Progenitor cell of endocrine pancreas (in vitro differentiated cells): ENCODE measurements at places on chromosomes 1 and 21. TPM values are rescaled to one million over a fixed set of nuclear protein-coding genes. Genes with fewer than 3 reads are reported as not detected.

DNA sequence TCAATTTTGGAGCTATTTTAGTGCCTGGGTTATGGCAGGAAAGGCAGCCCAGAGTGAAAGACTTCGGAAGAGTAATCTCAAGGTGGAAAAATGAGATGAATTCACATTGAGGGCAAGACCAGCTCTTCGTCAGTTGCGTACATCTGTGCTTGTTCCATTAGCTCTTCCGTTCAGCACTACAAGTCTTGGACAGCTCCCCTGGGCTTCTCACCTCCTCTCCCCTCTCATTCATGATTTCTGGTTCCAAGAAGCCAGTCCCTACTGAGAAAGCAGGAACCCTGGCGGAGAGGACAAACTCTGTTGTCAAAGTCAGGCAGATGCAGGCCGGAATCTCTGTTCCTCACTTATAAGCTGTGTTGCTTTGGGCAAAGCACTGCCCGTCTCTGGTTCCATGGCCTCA is 76.5 kb downstream of the ACTL8 start:
- peak; percentile 57 for DNase-seq

Gene RNU1-3
- 3,923 and 3,957 TPM in 2 replicates for total RNA-seq

- no peak for DNase-seq
Observed at GRCh38 chr1:111704776-111705175, 34.4 kb downstream of the INKA2 start.

DNA sequence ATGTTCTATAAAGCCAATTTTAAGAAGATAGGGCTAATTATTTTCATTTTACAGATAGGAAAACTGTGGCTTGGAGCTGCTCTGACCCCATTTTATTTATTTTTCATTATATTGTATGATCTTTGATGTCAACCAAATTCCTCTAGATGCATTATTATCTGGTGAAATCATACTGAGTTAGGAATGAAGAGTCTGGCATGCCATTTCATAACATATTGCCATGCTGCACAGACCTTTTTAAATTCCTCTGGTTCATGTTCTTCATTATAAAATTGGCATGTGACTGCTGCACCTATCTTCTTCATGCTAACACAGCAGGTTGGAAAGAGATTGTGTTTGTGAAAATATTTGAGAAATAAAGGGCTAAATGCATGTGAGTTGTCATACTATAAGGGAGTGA is 12.7 kb downstream of the PRRX1 start:
- no peak for DNase-seq

DNA sequence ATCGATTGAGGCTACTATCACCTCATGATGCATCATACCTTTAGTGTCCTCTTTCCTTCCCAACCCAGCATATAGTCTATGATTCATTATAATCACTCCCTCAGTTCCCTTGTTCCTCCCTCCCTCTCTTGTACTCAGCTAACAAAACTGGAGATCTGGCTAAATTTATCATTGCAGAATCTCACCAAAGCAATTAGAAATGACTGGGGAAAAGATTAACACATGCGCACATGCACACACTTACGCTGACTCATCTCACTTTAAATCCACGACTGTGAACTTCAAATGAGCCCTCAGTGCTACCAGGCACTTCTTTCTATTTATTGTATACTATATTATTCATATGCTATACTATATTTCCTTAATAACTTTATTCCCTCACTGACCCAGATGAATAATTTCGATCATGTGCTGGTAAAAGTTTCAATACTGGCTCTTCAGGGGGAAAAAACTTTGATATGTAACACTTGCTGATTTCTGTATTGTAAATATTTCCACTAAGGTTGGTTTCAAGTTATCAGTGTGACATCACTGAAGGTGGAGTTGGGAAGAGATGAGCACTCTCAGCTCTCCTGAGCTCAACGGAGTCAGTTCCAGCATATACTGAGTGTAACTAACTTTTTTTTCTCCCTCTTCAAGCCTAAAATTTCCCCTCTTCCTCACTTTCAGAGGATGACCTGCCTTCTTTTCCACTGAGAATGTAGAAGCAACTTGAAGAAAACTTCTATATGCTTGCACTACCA is 613.7 kb upstream of the B3GALT2 start:
- DNase-seq, result no peak

Gene RGS13
- not detected in 2 replicates for total RNA-seq

DNA sequence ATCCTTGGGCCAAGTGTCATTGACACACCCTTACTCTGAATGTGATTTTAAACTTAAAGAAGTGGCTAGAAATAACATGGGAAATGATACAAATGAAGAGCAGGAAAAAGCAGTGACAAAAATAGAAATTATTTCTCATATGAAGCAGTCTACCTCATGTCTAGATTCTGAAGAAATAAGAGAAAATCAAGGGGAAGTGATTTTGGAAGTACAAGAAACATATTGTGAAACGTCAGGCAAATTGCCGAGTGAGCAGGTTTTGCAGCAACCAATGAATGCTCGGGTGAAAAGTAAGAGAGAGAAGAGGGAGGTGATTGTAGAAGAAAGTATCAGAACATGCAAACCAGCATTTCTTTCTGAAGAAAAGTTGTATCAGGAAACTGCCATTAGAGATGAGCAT is 130.7 kb downstream of the MACF1 start:
- no peak for DNase-seq

Gene CCDC185
- not detected in 2 replicates for total RNA-seq

GRCh38 chr21:14836950-14837349 is 227.8 kb downstream of the NRIP1 start:
- DNase-seq, result no peak

DNA sequence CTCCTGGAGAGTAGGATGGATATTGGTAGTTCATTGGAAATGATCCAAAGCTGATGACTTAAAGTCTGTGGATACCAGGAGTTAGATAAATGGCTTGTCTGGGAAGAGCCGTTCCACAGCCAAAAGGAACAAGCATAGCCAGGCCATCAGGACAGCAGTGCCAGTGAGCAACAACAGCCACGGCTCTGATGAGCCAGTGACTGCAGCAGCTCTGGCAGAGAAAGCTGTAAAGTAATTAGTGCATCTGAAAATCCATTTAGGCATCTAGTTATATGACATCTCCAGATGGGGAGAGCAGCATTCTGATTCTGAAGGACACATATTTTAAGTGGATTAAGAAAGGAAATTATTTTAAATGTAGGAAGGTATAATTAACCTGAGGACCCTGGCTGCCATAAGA is 256.2 kb upstream of the PLXNA2 start:
- no peak for DNase-seq

Gene ZNF124
- 233 and 273 TPM in 2 replicates for total RNA-seq

GRCh38 chr1:84861516-84861915 is 31.5 kb downstream of the LPAR3 start:
- DNase-seq, result no peak

Gene CLCA1
- not detected in 2 replicates for total RNA-seq

GRCh38 chr21:44730951-44731579 is 19.7 kb upstream of the TSPEAR start:
- no peak for DNase-seq

GRCh38 chr1:53627666-53628065 is 111.3 kb downstream of the GLIS1 start:
- no peak for DNase-seq

DNA sequence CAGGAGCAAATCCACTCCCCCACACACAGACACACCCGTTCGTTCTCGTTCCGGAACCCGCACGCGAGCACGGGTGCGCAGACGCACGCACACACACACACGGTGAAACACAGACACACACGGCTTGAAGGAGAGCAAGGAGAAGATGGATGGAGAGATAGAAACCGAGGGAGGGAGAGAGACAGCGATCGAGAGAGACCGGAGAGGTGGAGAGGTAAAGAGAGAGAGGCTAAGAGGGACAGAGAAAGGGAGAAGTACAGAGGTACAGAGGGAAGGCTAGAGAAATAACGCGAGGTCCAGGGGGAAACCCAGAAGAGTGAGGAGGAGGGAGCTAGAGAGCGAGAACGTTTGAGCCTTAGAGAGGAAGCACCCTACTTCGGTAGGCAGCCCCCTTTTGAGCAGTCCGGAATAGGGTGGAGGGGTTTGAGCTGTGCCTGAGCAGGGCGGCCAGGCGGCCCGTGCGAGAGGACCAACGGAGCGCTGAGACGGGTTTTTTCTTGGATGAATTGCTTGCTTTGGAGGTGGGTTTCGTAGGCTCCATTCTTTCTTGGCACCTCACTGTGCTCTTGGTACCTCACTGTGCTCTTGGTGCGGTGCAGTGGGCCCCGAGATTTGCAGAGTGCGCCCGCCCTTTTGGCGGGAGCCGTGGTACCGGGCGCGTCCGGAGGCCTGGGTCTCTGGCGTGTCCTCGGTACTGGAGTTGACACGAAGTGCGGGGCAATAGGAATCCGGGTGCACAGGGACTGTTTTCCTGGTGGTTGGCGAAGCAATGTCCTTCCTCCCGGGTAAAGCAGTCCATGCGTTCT is 88.4 kb upstream of the RHOU start:
- DNase-seq, result no peak

Gene EDN2
- total RNA-seq, result not detected in 2 replicates

GRCh38 chr1:3222042-3222692 is 153.2 kb downstream of the PRDM16 start:
- DNase-seq, result peak; percentile 54

GRCh38 chr1:66371233-66372005 is 162.5 kb upstream of the SGIP1 start:
- DNase-seq, result no peak

- no peak for DNase-seq
Observed at GRCh38 chr21:26080211-26080610, 90.4 kb downstream of the APP start.

DNA sequence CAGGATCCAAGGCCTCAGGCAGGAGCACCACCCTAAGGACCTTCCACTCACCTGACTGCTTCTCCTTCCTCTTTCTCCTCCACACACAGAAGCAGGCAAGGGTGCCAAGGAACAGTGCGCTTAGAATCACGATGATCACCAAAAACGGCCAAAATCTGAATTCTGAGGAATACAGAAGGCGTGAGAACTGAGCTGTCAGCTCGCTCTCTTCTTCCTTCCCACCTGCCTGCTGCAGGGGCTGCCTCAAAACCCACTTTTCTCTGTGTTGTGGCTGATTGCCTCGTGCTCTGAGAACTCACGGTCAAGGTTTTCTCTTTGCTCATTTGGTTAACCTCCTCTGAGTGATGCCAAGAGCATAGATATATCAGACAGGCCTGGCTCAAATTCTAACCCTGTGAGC is 23.8 kb downstream of the CD244 start:
- DNase-seq, result no peak

- DNase-seq, result no peak
Observed at GRCh38 chr1:91273875-91274274, 130.8 kb downstream of the HFM1 start.

DNA sequence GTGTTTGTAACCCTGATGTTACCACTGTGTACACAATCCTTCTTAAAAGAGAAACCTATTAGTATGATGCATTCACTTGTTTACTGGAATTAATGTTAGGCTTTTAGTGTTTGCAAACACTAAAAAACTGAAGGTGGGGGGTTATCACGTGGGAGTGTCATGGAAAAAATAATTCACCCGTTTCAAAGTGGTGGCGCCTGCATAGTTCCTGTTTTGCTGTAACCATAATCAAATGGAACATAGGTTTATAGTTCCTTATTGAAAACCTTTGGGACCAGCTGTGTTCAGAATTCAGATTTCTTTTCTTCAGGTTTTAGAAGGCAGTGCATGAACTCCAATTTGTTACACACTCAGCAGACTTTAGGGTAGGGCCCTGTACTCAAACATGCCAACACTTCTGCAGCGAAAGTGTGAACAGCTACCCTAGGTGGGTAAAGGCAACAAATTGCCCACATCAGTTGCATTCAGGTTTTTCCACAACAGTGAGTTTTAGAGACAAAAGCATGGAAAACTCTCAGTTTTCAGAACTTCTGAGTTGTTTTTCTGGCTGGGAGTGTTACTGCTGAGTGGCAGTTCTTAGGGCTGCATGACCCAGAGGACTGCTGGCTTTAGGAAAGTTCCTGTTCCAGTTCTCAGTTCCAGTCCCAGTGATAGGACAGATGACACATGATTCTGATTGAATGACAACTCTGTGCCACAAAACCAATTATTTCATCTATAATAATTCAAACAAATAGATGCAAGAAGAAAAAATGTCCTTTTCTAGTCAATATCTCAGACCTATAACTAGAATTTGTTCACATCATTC is 29.1 kb upstream of the IVNS1ABP start:
- DNase-seq, result no peak

- DNase-seq, result no peak
Observed at GRCh38 chr1:153959454-153959853, 1.0 kb upstream of the CRTC2 start.

- DNase-seq, result no peak
Observed at GRCh38 chr1:102861247-102861646, 247.1 kb downstream of the COL11A1 start.

DNA sequence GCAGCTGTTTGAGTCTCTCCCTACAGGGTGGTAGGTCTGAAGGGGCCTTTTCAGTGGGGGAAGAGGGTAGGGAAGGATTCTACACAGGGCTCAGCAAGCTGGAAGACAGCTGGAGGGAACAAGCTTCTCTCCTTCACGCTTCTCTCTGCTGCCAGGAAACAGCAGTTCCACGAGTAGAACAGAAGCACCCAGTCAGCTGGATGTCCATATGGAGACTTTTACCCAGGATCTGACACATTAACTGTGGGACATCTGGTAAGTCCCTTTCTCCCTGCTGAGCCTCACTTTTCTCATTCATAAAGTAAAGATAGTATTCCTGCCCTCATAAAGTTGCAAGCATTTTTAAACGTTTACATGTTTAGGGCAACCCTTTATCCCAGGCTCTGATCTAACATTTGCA is 280.3 kb downstream of the OMA1 start:
- no peak for DNase-seq

Gene MNDA
- not detected in 2 replicates for total RNA-seq

DNA sequence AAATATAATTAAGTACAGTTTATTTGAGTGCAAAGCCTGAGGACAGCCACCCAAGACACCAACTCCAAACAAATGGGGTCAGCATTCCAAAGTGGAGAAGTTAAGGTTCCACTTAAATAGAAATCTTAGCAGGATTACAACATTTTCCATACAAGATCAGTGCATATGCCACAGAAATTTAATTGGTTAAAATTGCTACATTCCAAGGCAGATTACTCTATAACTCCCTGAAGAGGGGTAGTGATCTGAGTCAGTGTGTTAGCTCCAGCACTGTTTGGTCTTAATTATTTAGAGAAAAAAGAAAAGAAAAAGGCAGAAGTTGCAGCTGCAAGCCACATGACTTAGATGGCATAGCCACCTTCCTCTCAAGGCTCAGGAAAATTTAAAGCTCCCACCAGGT is 297.5 kb downstream of the HHIPL2 start:
- DNase-seq, result no peak

GRCh38 chr1:106876384-106876783 is 180.1 kb upstream of the PRMT6 start:
- DNase-seq, result no peak

DNA sequence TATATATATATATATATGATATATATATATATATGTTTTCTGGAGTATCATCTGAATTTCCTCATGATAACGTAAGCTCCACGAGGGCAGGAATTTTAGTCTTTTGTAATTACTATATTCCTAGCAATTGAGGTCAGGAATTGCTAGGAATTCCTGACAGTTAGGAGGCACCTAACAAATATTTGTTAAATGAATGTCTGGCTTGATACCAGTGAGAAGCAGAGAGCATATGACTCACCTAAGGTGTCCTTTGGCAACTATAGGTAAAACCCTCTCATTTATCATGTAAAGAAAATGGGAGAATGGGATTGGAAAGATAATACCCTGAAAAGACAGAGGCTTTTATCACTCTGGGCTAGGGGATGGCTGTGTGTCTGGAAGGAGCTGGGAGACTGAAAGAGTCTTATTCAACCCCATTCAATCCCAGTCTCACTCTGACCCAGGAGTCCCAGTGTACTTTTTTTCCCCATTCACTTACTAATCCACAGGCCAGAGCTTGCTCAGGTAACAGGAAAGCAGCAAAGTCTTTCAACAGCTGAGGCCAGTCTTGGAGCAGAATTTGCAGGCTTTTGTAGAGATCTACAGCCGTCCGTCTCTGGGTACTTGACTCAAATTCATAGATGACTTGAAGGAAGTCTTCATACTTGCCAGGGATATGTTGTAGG is 71.2 kb downstream of the DAP3 start:
- DNase-seq, result no peak
